ENCODE measurements at places on chromosomes 3 and 15.

- peak; percentile 68 for DNase-seq
Observed at GRCh38 chr3:197516517-197516889, 39.3 kb downstream of the BDH1 start.

- DNase-seq = peak; percentile 42
Observed at GRCh38 chr15:92907896-92908712, 8.0 kb downstream of the CHD2 start.

DNA sequence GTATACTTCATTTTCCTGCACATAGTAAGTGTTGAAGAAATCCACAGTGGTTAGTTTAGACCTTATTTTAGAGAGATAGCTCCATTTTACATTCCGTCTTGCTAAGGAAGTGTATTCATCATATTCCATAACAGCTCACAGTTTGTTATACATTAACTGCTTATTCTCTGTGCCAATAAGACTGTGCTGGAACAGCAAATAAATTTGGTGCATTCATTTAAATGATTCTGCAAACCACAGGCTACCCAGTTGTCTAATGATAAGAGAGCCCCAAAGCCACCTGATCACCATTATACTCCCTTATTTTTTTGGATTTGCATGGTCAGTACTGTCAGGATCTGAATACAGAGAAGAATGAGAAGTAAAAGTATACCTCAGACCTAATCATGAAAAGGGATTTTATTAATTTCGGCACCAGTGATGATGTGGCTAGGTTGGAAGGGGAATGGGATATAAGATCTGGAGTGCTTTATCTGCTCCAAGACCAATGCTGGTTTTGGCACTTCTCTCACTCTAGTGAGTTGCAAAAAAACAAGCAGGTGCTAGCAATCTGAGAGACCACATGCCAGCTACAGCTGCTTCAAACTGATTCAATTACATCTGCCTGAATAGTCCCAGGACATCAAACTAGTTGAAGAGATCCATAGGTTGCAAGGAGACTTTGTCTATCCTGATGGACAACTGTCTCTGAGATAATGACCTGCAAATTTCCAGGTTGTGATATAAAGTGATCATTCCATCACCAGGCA, 254.8 kb downstream of the ZBTB20 start:
- no peak for DNase-seq

DNA sequence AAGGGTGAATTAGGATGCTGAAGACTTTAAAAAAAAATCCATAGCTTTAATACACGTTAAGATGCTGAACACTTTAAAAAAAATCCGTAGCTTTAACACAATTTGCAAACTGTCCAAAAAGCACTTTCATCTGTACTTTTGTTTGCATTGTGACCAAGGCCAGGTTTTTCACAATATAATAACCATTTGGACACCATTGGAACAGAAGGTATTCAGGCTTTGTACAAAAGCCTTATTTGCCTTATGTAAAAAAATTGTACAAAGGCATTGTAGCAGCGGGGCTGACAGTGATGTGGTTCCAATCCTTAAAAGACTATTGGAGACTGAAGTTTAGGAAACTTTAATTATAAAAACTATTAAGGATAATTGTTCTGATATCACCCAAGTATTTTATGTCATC, 15.2 kb upstream of the ICE2 start:
- no peak for DNase-seq

DNA sequence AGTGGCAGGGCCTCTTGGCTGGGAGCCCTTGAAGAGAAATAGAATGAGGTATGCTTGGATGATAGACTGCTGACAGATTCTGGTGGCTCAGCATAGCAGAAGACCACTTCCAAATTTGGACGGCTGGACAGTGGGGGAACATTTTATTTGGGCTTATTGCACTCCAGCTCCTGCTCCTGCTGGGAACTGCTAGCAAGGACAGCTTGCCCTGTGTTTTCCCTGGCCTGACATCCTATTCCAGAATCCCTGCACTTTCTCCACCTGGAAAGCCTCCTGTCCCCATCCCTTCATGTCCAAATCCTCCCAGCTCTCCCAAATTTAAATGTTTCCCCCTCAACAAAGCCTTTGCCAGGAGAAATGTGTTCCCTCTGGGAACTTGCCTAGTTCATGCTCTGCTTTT, 9.8 kb upstream of the COLQ start:
- DNase-seq = no peak

GRCh38 chr15:29998033-29998432, 84.7 kb upstream of the GOLGA8J start:
- no peak for DNase-seq
